ENCODE measurements at places on chromosomes 7 and 10.

- DNase-seq: no peak
These were observed 20.2 kb upstream of the NKX6-2 start for GRCh38 chr10:132806110-132806509.

DNA sequence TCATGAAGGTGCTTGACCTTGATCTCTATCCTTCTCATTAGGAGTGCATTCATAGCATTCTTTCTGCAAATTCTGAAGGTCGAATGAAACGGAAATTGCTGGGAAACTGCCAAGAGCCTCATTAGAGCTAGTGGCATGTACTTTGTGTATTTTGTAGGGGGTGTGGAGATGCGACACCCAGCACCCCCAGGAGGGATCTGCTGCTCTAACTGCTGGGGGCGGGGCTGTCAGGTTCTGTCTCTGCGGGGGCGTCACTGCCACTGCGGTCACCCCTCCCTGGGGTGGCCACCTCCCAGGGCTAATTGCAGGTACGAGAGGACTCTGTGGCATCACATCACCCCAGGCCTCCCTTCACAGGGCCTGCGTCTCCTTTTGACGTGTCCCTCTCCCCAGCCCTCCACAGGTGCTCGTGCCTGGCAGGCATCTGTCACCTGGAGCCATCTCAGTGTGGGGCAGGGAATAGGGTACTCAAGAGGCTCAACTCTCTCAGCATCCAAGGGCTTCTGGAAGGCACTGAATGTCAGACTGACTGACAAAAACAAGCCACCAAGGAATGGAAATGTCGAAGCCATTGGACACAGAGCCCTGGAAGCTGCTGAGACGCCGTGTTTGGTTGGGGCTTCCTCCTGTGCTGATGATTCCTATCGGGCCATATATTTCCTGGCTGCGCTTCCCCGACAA lies 151.1 kb downstream of the ACTR3B start:
- no peak for DNase-seq

DNA sequence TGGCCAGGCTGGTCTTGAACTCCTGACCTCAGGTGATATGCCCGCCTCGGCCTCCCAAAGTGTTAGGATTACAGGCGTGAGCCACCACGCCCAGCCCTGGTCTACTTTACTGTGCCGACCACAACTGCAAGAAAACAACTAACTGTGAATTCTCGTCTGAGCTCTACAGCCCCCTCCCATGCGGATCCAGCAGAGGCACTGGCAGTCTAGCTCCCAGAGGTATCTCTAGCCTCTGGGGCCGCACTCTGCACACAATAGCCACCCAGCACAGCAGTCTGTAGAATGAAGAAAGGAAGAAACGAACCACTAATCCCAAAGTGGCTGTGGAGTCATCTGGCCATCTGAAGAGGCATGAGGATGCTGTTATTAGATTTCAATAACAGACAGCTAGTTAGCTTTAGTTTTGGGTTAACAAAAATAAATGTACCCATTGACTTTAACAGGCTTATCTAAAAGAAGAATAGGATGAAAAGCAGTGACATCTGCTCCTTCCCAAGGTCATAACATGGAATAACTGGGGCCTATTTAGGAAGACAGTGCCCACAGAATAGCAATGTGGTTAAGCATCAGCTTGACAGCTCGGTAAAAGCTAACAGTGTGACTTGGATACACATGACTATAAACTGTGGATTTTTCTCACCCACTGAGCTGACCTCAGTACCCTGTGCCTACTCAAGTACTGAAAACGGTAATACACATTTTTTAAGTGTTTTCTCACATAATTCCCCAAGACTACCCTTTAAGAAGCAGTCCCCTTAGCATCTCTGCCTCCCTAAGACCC lies 131.9 kb downstream of the TNS3 start:
- DNase-seq: no peak

DNA sequence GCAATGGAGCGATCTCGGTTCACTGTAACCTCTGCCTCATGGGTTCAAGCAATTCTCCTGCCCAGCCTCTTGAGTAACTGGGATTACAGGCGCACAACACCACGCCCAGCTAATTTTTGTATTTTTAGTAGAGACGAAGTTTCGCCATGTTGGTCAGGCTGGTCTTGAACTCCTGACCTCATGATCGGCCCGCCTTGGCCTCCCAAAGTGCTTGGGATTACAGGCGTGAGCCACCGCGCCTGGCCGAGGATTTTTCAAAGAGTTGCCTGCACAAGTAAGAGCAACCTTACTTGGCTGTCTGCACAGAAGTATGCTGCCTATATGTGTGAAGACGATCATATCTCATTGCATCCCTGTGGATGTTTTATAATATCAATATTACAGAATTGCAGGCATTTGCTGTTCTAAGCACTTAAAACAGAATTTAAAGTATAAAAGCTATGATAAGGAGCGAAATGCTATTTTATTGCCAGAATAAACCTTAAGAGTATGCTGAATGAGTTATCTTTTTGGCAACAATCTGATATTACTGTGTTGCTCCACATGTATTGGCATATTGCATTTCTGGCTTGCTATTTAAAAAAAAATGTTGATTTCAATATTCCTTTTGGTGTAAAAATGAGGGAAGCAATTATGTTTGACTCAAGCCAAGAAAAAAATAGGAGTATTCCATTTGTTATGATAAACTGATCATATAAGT lies 379.4 kb upstream of the SEMA3D start:
- DNase-seq: no peak

- no peak for DNase-seq
These were observed 314.8 kb upstream of the GRM3 start for GRCh38 chr7:86328801-86329433.

DNA sequence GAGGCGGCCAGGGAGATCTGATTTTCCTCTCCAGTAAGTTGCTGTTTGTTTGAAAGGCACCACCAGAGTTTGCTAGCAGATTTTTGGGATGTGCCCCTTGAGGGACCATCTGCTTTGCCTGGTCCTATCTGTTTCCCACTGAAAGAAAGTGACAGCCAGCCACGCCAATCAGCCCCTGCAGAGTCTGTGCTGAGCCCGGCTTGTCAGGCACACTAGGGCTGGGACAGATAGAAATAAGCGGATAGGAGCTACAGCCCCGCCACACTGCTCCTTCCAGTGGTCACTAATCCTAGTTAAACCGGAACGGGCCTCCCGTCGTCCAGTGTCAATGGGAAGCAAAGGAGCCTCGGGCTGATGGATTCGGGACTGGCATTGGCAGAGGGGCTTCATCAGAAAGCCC lies 161.9 kb upstream of the PRR15 start:
- DNase-seq: no peak

DNA sequence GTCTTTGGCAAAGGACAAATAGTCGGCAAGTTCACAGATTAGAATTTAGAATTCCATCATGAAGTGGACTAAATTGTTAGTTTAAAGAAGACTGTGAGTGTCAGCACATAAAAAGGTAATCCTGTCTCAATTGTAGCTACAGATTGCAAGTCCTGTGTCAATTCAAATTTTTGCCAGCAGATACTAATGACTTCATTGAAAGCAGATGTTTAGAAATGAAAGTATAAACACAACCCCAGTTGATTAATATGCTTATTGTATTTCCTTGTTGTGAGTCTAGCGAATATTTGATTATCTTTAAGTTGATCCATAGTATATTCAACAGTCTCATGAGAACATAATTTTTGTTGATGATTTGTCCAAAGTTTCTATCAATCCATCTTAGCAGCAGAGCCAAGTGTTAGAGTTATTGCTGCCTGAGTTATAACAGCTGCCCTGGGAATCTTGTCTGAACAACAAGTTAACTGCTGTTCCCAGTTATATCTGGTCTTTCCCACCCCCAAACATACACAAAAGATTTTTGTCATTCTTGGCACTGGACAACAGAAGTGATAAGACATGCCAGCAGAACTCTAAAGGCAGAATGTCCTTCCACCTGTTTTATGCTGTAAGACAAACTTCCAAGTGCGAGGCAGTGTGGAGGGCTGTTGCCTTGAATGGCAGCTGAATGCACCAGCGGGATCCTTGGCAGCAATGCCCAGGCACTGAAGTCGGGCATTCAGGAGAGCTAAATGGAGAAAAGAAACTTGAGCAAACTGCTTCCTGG lies 21.3 kb upstream of the HERPUD2 start:
- no peak for DNase-seq

DNA sequence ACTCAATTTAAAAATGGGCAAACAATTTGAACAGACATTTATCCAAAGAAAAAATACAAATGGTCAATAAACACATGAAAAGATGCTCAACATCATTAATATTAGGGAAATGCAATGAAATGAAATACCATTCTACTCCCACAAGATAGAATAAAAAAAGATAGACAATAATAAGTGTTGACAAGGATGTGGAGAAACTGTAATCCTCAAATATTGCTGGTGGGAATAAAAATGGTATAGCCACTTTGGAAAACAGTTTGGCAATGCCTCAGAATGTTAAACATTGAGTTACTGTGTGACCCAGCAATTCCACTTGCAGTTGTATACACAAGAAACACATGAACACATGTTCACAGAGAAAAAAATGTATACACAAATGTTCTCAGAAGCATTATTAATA lies 197.6 kb downstream of the RELN start:
- DNase-seq: no peak

GRCh38 chr10:73999703-74000102 lies 1.8 kb downstream of the VCL start:
- no peak for DNase-seq

- DNase-seq: no peak
These were observed 155.9 kb downstream of the CTTNBP2 start for GRCh38 chr7:117717357-117717756.

DNA sequence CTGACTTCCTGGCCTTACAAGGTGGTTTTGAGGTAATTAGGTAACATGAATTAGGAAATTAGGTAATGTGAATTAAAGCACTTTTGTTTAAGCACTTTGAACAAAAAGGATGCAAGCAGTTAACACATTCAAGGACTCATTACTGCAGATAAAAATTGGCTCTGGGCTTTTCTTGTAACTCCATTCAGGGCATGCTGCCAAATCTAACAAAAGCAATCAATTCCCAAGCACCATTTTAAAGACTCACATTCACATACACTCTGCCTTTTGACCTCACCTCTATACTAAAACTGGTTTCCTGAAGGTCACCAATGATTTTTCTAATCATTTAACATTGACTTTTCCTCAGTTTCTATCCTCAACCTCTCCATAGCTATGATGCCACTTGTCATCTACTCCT lies 251.2 kb upstream of the RHOBTB1 start:
- DNase-seq: no peak

DNA sequence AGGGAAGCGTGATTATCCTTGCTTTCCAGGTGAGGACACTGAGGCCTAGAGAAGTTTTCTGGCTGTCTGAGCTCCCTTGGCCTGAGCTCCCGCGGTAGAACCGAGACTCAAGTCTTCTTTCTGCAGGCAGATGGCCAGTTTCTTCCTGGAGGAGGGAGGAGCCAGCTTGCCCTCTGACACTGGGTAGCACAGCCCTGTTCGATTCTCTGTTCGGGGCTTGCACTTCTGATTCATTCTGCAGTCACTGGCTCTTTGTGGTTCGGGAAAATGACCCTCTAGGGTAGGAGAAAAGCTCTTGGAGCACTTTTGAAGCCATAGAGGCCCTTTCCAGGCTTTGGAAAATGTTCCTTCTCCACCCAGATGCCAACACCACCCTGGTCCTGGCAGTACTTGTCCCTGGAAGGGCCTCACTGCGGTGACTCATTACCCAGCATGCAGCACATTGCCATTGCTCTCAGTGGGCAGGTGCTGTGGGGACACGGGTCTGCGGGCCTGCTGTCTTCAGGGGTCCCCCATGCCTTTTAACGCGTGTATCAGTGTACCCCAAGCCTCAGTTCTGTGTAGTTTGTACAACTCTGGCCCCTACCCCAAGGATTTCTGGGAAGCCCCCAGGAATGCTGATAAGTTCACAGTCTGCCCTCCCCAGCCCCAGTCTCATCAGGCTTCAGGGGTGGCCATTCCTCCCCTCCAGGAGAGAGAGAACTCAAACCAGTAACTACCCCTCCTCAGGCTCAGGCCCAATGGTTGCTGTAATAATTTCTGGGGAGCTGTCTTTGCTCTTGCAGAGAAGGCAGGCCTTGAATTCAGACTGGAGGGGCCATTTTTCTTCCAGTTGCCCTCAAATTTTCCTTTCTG lies 11.9 kb downstream of the CHST3 start:
- DNase-seq: no peak

DNA sequence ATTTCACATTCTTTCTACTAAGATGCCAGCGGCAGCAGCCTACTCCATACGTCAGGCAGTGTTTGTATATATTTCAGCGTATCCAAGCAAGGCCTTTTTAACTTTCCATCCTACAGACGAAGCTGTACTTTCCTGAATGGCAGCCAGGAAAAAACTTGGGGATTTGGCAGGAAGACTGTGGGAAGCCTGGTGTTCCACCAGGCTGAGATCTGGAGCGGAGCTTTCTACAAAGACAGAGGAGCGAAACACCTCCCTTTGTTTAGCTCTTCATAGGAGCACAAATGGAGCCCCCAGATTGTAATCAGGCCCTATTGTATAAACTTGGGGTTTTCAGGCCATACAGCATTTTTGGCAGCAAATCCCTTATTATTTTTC lies 143.8 kb downstream of the TES start:
- no peak for DNase-seq

DNA sequence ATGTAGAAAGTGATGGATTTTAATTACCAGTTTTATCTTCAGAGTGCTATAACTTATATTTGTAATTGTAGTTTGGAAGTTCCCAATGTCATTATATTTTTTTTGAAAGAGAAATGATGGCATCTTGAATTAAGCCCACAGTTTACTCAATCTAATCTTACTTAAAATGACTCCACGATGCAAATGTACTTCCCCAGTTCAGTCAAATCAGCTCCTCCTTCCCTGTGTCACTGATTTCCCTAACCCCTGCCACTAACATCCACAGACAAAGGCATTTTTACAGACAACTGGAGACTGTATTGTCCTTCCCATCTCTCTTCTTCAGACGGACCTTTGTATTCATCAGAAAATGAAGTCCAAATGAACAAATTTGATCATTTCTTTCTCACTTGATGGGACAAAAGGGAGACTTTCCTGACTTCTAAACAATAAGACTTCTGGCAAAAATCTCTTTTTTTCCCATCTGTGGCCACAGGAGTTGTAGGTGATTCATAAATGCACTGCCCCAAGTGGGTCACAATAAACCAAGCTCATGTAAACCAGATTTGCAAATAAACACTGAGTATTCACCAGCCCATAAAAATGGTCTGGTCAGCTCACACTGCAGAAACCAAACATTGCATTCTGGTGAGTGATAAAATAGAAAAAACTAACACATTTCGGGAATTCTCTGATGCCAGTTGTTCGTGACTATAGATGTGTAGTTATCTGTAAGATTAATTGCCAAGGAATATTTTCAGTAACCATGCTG lies 162.9 kb downstream of the FANK1 start:
- no peak for DNase-seq

DNA sequence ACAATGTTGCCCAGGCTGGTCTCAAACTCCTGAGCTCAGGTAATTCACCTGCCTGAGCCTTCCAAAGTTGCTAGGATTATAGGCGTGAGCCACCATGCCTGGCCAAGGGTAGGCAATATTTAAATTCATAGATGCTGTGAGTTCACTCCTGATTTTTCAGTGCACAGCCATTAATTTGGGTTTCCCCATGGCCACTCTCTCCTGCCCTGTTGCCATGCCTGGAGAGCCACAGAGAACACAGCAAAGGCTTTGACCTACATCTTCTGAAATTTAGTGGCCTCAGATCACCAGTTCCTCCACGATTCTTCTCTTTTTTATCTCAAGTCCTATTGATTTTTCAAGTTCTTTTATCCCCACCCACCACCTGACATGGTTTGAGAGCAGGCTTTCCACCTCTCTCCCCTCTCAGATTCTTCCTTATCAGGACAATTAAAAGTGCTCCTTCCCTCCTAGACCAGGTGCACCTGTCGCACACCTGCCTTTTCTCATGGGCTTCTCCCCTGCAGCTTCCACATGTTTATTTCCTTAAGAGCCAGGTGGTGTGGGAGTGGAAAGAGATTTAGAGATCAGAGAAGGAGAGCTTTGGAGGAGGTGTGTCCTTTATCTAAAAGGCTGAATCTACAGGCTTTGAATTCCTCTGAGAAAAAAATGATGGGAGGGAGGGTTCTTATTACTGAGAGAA lies 123.8 kb downstream of the ADRA2A start:
- no peak for DNase-seq

All from epithelial cell of prostate (primary cell).